Upper lobe of left lung (tissue), 6 donors: ENCODE measurements at places on chromosomes 2 and 18. TPM values are rescaled to one million over a fixed set of nuclear protein-coding genes. Genes with fewer than 3 reads are reported as not detected.

NYAP2 gene
- 0.88 TPM for total RNA-seq

DNA sequence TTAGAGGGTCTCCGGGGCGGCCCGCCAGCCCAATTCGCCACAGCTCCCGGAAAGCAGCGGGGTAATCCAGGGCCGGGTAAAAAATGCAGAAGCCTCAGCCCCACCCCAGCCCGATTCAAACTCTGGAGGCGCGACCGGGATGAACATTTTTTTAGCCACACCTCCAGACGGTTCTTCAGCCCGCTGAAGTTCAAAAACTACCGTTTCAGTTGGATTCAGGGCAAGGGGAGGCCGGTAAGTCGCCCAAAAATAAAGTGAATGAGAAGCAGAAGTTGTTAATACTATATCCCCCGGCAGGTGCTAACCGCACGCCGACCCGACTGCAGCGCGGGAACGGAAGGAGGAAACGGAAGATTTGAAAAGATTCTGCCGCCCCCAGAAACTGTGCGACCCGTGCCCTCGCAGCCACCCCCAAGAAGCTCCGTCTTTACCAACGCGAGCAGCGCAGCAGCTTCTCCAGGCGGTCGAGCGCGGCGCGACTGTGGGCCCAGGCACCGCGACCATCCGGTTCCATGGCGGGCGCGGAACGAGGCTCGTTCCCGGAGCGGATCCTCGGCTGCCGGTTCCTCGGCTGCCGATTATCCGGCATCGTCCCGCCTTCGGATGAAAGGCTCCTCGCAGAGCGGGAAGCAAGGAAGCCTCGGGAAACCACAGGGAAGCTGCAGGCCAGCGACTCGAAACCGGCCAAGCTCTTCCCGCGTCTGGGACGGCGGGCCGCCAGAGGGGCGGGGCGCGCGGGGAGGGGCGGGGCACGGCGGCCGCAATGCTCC, at the start of gene BARD1:
BARD1 (minus strand) TSS at position 703 of the 770 bp plus-strand sequence; CDS start at position 589, 114 bp downstream.
- peaks cover 15% of the 10 kb centered on the region for H3K4me1 ChIP-seq
- no peaks in the 10 kb centered on the region for H3K36me3 ChIP-seq
- H3K27ac ChIP-seq, result peak within 1 kb of the TSS; percentile 87
- H3K4me3 ChIP-seq, result peak within 1 kb of the TSS; percentile 94
- DNase-seq, result peak; percentile 88
- H3K27me3 ChIP-seq, result no peaks in the 10 kb centered on the region

GRCh38 chr2:162017233-162017632, 56.8 kb downstream of the DPP4 start:
- no peaks in the 10 kb centered on the region for H3K4me1 ChIP-seq
- no peaks in the 10 kb centered on the region for H3K36me3 ChIP-seq
- no peak overlapping the region for H3K27ac ChIP-seq
- no peaks in the 10 kb centered on the region for H3K27me3 ChIP-seq
- peak; percentile 19 for DNase-seq

IL36G gene
- total RNA-seq, result not detected

CENPA gene
- total RNA-seq, result 0.44 TPM

DNA sequence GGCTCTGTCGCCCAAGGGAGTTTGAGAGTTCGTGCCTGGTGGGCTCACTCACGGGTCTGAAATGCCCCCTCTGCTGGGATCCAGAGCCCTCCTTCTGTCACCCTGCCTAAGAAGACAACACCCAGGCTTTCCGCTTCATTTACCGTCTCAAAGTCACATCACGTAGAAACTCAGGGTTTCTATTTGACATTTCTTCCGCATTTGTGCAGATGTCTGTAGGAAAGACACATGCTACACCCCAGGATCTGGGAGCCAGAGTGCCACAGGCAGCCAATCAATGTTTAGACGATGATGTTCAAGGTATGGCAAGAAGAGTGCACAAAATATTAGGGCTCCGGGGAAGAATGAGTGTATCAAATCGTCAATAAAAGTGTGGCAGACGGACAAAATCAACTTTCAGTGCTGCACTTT, 24.4 kb upstream of the ACKR3 start:
- no peaks in the 10 kb centered on the region for H3K36me3 ChIP-seq
- no peaks in the 10 kb centered on the region for H3K4me1 ChIP-seq
- H3K4me3 ChIP-seq, result no peak overlapping the region
- H3K27ac ChIP-seq, result no peak overlapping the region

ESPNL gene
- total RNA-seq, result 0.15 TPM

DNA sequence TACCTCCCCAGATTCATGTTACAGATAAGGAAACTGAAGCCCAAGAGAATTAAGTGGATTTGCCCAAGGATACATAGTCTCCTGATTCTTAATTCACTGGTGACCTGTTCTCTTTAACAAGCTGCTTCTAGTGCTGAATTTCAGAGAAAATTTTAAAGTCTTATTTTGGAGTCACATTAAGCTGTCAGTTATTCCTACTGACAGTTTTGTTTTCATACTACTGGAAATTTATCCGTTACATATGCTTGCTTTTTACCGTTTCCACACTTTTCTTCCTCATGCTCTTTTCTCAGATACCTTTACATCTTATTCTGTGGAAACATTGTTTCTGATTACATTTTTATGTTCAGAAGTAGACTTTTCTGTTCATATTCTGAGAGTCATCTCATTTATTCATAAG, 1.3 kb downstream of the MOB4 start:
- peaks cover 19% of the 10 kb centered on the region for H3K4me1 ChIP-seq
- H3K27ac ChIP-seq, result no peak overlapping the region

DNA sequence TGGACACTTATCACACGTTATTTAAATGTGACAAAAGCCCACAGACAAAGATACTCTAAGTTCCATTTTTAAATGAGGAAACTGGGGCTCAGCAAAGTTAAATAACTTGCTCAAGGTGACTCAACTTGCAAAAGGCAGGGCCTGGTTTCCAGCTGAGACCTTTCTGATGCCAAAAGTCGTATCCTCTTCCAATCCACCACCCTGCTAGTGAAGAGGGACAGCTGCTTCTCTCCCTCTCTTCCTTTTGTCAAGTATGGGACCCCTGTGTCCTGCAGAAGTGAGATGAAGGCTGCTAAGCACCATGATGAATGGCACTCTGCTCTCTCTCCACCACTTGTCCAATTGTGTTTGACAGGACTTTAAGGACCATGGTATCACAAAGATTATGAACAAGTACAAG, 140.9 kb downstream of the DYM start:
- no peak overlapping the region for H3K4me3 ChIP-seq
- DNase-seq, result no peak
- H3K27ac ChIP-seq, result no peak overlapping the region
- no peaks in the 10 kb centered on the region for H3K36me3 ChIP-seq
- H3K4me1 ChIP-seq, result peaks cover 3% of the 10 kb centered on the region
- H3K27me3 ChIP-seq, result no peaks in the 10 kb centered on the region

- no peak overlapping the region for H3K27ac ChIP-seq
- no peaks in the 10 kb centered on the region for H3K27me3 ChIP-seq
- DNase-seq, result no peak
- H3K36me3 ChIP-seq, result peaks cover 41% of the 10 kb centered on the region
Observed at GRCh38 chr2:219183151-219183772, 5.2 kb downstream of the RETREG2 start.

CFAP65 gene
- total RNA-seq, result 5.1 TPM

- no peaks in the 10 kb centered on the region for H3K36me3 ChIP-seq
- peaks cover 55% of the 10 kb centered on the region for H3K4me1 ChIP-seq
- DNase-seq, result peak; percentile 84
- peak overlapping the region; percentile 18 for H3K4me3 ChIP-seq
- peaks cover 88% of the 10 kb centered on the region for H3K27me3 ChIP-seq
Observed at GRCh38 chr2:236166796-236167296, 1.3 kb downstream of the GBX2 start.

DNA sequence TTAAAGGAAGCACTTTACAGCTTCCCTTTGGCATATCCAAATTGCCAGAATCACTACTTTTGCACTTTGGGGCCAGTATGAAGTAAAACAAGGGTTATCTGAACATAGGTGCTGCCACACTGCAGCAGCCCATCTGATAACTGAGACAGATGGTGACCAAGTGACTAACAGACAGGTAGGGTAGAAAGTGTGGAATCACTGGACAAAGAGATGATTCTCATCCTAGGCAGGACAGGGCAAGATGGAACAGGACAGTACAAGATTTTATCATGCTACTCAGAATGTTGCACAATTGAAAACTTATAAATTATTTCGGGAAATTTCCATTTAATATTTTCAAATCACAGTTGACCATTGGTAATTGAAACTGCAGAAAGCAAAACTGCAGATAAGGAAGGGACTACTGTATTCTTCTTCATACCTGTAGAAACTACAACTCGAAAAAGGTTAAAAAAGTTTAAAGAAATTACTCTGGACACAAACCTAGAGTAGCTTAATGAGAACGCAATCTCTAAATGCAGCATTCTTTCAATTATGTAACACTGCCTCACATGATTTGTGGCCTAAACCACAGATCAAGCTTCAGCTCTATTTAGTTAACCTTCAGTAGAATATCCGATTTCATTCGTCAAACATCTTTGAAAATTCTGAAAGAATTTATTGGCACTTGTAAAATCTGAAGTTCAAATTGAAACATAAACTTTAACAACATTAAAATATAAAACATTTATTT, 31.4 kb downstream of the HEATR5B start:
- no peak for DNase-seq
- no peak overlapping the region for H3K27ac ChIP-seq
- no peaks in the 10 kb centered on the region for H3K27me3 ChIP-seq
- H3K36me3 ChIP-seq, result peaks cover 82% of the 10 kb centered on the region
- no peaks in the 10 kb centered on the region for H3K4me1 ChIP-seq

- no peak overlapping the region for H3K27ac ChIP-seq
- no peaks in the 10 kb centered on the region for H3K36me3 ChIP-seq
- no peak for DNase-seq
- no peak overlapping the region for H3K4me3 ChIP-seq
- H3K4me1 ChIP-seq, result no peaks in the 10 kb centered on the region
Observed at GRCh38 chr2:103293742-103294077, 531.9 kb downstream of the TMEM182 start.

CD207 gene
- total RNA-seq, result not detected

DNA sequence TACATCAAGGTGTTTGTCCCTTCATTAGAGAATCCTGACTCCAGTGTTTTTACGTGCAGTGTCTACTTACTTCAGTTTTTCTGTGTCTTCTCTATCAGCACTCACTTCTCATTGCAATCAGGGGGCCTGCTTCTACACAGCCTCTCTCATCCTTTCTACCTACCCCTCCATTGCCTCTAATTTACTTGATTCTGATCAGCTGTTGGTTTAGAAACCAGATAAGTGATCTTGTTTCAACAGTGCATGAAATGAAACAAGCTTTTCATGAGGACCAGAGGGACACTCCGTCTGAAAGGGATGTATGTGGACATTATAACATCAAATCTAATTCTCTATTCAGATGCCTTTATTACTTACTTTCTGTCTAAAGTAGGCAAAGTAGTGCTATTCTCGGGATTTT, 136.9 kb downstream of the PRKCE start:
- no peak for DNase-seq
- peaks cover 8% of the 10 kb centered on the region for H3K4me1 ChIP-seq
- no peak overlapping the region for H3K4me3 ChIP-seq
- H3K27me3 ChIP-seq, result no peaks in the 10 kb centered on the region
- no peak overlapping the region for H3K27ac ChIP-seq
- H3K36me3 ChIP-seq, result no peaks in the 10 kb centered on the region

DNA sequence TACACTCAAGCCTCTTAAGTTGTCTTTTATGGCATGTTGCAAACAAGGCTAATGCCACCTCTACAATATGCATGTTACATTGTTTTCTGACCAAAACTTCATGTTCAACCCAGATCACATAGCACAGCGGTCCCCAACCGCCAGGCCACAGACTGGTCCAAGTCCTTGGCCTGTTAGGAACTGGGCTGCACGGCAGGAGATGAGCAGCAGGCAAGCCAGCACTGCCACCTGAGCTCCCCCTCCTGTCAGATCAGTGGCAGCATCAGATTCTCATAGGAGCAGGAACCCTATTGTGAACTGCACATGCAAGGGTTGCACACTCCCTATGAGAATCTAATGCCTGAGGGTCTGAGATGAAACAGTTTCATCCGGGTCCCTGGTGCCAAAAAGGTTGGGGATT, 324.8 kb upstream of the CHAC2 start:
- H3K27me3 ChIP-seq, result no peaks in the 10 kb centered on the region
- no peaks in the 10 kb centered on the region for H3K36me3 ChIP-seq
- H3K27ac ChIP-seq, result no peak overlapping the region
- no peak overlapping the region for H3K4me3 ChIP-seq

FTCDNL1 gene
- total RNA-seq, result 3.1 TPM

KATNAL2 gene
- 5.9 TPM for total RNA-seq

- H3K27ac ChIP-seq, result no peak overlapping the region
- H3K27me3 ChIP-seq, result no peaks in the 10 kb centered on the region
- peaks cover under 1% of the 10 kb centered on the region for H3K4me1 ChIP-seq
- no peak for DNase-seq
- H3K36me3 ChIP-seq, result peaks cover 17% of the 10 kb centered on the region
- H3K4me3 ChIP-seq, result no peak overlapping the region
Observed at GRCh38 chr18:76963936-76964335, 141.6 kb downstream of the ZNF236 start.

ATP6V1C2 gene
- 12.1 TPM for total RNA-seq

STARD6 gene
- not detected for total RNA-seq

DNA sequence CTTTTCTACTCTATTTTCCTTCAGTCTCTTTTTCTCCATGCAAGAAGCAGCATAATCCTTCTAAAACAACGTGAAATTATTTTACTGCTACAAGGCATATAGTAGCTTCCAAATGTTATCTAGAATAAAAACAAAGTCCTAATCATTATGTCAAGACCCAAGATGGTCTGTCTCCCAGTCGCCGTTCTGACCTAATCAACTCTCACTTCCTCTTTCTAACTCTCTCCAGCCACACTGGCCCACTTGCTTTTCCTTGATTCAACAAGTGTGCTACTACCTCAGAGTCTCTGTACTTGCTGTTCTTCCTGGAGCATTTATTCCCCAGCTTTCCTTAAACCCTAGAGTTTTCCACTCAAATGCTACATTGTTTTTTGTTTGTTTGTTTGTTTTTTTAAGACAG, 1491.2 kb downstream of the LRP1B start:
- DNase-seq, result no peak
- no peaks in the 10 kb centered on the region for H3K4me1 ChIP-seq
- H3K27ac ChIP-seq, result no peak overlapping the region
- no peaks in the 10 kb centered on the region for H3K27me3 ChIP-seq
- H3K36me3 ChIP-seq, result no peaks in the 10 kb centered on the region
- no peak overlapping the region for H3K4me3 ChIP-seq
